Fibroblast of the aortic adventitia (primary cell): ENCODE measurements at places on chromosomes 12 and 14. TPM values are rescaled to one million over a fixed set of nuclear protein-coding genes. Genes with fewer than 3 reads are reported as not detected.

RNASE2 gene
- total RNA-seq: not detected in 2 replicates

OTX2 gene
- not detected in 2 replicates for total RNA-seq

ATP5MC2 gene
- total RNA-seq: 45.2 and 147 TPM in 2 replicates

MFAP5 gene
- total RNA-seq: 220 and 259 TPM in 2 replicates

SLC5A8 gene
- not detected in 2 replicates for total RNA-seq

NFATC4 gene
- total RNA-seq: 77.9 and 221 TPM in 2 replicates

ENDOU gene
- 0.36 TPM in 1 of 2 replicates, not detected in the other for total RNA-seq

KRT72 gene
- total RNA-seq: not detected in 2 replicates

FIGNL2 gene
- total RNA-seq: 0.18 TPM in 1 of 2 replicates, not detected in the other

CYP27B1 gene
- total RNA-seq: 0.45 TPM in 1 of 2 replicates, not detected in the other
